ENCODE measurements at places on chromosomes 16 and 17. TPM values are rescaled to one million over a fixed set of nuclear protein-coding genes. Genes with fewer than 3 reads are reported as not detected.

DNA sequence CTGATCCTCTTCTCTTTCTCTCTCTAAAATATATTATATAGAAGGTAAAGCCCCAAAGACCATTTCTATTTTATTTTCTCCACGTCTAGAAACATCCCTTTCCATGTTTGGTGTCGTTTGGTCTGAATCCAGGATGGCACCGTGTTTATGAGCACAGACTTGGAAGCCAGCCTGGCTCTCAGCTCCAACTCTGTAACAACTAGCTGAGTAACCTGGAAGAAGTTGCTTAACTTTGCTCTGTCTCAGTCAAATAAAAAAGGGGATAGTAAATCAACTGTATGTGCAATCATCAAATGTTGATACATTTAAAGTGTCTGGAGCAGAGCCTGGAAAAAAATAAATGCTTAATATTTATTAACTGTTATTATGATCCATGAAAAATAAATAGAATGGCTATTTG lies 249.8 kb upstream of the MAF start:
- H3K27me3 ChIP-seq, result no peaks in the 10 kb centered on the region
- no peak for DNase-seq
- no peaks in the 10 kb centered on the region for H3K36me3 ChIP-seq
- no peak overlapping the region for H3K4me3 ChIP-seq
- H3K4me1 ChIP-seq, result no peaks in the 10 kb centered on the region

DNA sequence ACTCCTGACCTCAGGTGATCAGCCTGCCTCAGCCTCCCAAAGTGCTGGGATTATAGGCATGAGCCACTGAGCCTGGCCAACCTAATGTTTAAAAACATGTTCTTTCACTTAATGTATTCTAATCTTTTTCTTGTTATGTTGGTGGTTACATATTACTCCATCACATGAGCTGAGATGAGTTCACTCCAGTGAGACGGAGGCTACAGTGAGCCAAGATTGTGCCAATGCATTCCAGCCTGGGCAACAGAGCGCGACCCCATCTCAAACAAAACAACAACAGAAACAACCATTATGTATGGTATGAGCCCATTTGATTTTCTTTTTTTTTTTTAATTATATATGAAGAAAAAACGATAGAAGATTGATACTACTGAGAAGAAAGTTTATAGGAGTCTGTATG lies 39.6 kb downstream of the SLC39A11 start:
- no peak overlapping the region for H3K27ac ChIP-seq
- H3K4me3 ChIP-seq, result no peak overlapping the region
- H3K4me1 ChIP-seq, result peaks cover 28% of the 10 kb centered on the region
- DNase-seq, result no peak
- peaks cover 20% of the 10 kb centered on the region for H3K36me3 ChIP-seq
- peaks cover 2% of the 10 kb centered on the region for H3K27me3 ChIP-seq

KRT32 gene
- not detected for total RNA-seq

SOX15 gene
- total RNA-seq, result 0.45 TPM

All from HFFc6 (cell line).